ENCODE measurements at places on chromosomes 7 and 10. TPM values are rescaled to one million over a fixed set of nuclear protein-coding genes. Genes with fewer than 3 reads are reported as not detected.

- DNase-seq: no peak
Measured at GRCh38 chr7:101373812-101374614, 11.3 kb downstream of the COL26A1 start.

The C10orf67 gene
- 0.11 TPM for total RNA-seq

- DNase-seq: no peak
Measured at GRCh38 chr7:41731493-41732435, 28.9 kb upstream of the INHBA start.

GRCh38 chr10:128047351-128047750 lies 78.9 kb downstream of the MKI67 start:
- peak; percentile 71 for DNase-seq

DNA sequence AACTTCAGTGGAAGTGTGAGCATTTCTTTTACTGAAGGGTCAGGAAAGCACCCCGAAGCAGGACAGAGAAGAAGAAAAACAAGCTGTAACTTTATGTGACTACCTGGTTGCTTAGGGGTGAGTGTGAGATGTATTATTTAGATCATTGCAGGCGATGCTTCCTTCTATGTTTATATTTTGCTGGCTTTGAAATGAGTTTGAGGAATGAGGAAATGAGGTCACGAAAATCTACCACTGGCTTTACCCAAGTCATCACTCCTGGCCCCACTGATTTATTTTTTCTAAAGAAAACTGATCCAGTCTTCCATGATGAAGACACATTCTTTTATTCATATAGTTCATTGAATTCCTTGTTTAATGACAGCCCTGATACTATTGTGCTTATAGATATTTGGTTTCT lies 716.6 kb upstream of the FZD8 start:
- no peak for DNase-seq

The INSYN2A gene
- 0.19 TPM for total RNA-seq

The FKBP6 gene
- 0.19 TPM for total RNA-seq

DNA sequence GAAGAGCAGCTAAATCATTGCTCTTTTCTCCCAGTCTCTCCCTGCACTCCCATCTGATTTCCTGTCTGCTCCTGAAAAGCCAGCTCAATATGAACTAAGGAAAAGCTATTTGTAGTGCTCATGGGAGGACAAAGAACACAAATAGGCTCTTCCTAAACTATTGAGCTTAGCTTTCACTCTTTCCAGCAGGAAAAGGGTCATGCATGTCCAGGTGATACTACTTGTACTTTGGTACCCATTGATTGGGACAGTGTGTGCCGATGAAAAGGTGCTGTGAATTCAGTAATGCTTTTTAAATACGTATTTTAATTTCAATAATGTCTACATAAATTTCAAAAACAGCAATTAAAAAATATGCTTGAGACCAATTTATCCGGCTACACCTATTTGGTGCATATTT lies 37.5 kb upstream of the ATXN7L1 start:
- DNase-seq: no peak

DNA sequence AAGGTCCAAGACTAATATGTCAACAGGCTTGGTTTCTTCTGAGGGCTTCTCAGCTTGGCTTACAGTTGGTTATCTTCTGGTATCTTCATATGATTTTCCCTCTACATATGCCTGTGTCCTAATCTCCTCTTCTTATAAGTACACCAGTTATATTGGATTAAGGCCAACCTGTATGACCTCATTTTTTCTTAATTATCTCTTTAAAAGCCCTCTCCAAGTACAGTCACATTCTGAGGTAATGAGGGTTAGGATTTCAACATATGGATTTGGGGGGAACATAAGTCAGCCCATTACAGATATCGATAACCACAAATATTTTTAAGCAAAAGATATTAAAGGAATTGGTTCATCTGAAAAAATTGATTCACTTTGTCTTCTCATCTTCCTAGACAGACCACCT lies 49.2 kb downstream of the IQUB start:
- DNase-seq: no peak

GRCh38 chr7:148697256-148698006 lies 1.3 kb upstream of the CUL1 start:
- no peak for DNase-seq

- DNase-seq: no peak
Measured at GRCh38 chr10:110778211-110778610, 93.5 kb upstream of the PDCD4 start.

- DNase-seq: no peak
Measured at GRCh38 chr10:88804083-88804812, 1.7 kb downstream of the LIPM start.

DNA sequence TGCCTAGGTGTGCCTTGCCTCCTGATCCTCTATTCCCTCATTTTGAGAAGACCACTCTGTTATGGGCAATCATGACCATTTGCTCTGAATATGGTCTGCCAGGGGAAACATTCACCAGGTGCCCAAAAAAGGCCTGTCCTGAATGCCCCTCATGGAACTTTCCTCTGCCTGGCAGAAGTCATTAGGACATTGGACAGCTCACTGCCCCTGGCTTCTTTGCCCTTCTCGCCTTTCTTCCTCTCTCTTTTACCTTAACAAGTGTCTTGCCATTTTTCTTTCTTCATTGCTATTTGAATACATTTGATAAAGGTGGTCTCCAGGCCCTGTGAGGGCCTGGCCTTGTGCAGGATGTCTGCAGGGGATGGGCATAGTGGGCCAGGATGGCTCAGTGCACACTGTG lies 20.3 kb downstream of the MBL2 start:
- no peak for DNase-seq

The ABCF2 gene
- 51.0 TPM for total RNA-seq

- DNase-seq: no peak
Measured at GRCh38 chr10:35442028-35442427, 105.7 kb downstream of the CCNY start.

DNA sequence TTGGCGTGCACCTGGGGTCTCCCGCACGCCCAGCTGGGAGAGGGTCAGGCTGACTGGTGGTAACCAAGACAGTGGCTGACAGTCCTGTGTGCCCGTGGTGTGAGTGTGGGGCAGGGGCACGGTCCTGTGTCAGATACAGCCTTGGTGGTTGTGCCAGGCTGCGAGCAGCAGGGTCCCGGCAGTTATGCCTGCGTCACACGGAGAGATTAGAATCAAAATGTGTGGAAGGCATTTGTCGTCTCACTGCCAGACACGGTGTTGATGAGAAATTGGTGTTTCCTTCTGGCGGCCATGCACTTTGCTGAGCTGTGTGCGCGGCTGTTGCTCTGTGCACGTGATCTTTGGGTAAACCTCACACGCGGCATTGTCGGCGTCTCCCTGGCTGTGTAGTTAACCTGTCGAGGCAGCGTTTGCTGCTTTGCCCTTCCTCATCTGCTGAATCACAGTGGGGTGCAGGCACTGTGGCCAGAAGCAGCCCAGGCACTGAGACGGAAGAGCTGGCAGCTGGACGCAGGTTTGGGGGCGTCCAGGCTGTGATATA lies 87.7 kb downstream of the NKX6-2 start:
- DNase-seq: no peak

- DNase-seq: no peak
Measured at GRCh38 chr10:14879124-14879927, 660 bp downstream of the SUV39H2 start.

DNA sequence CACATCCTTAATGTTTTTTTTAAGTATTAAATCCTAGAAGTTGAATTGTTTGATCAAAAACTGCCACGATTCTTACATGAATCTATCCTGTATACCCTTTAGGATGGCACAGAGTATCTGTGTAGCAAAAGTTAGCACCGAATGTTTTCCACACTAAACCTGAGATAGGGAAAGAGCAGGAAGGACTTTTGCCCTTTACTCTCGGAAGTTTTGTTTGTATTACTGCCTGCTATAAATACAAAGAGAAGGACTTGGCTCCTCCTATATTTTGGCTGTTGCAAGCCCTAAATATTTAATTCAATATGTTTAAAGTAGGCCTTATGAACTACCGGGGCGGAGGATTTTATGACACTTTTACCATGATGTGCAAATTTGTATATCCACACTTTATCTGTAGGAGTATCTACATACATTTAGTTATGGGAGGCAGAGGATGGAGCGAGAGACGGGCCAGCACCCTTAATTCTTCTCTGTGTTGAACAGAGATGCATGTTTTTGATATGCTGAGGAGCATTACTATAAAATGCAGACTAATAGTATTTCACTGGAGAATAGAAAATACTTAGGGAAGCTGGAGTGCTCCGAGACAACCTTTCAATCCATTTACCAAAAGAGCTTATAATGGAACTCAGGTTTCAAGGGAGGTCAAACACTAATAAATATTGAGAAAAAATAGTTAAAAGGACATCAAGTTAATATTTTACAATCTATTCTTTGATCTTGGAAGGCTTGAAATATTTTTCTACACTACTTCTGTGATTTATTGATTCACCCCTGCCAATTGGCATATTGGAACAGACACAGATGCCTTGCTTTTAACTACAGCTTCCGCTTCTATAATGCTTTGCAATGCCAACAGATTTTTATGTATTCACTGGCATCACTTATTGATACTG lies 97.4 kb downstream of the CHN2 start:
- no peak for DNase-seq

The ADCY1 gene
- total RNA-seq: 26.9 TPM

- DNase-seq: no peak
Measured at GRCh38 chr7:33425395-33425794, 296.0 kb downstream of the BBS9 start.

DNA sequence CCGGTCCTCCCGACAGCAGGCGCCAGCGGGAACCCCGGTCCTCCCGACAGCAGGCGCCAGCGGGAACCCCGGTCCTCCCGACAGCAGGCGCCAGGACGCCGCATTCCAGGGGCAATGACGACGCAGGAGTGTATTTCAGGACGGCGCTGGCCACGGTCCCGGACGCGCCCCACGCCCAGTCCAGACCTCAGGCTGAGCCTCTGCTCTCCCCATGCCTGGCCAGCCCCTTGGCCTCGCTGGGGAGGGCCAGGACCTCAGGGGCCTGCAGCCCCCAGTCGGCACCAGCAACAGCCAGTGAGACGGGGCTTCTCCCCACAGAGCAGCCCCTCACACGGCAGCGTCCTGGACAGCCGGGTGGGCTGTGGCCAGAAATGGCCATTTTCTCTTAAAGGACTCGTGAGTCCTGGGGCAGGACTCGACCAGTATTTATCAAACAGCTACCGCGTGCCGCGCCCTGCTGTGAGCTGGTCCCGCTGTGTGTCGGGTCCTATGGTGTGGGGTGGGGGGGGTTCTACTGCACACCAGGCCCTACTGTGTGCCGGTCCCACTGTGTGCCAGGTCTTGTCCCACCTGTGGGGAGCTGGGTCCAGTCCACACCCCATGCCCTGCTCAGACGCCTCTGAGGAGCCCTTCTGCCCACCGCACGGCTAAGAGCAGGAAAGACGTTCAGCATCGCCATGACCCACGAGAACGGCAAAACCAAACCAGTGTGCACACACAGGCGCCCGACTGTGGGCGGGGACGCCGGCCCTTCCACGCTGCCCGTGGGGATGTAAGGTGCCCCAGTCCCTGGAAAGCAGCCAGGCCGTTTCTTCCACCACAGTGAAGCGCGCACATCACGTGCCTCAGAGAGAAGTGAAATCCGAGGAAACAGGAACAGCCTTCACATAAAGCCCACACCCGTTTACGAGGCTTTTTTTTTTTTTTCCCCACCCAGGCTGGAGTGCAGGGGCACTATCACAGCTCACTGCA lies 33.3 kb downstream of the GET4 start:
- DNase-seq: no peak

DNA sequence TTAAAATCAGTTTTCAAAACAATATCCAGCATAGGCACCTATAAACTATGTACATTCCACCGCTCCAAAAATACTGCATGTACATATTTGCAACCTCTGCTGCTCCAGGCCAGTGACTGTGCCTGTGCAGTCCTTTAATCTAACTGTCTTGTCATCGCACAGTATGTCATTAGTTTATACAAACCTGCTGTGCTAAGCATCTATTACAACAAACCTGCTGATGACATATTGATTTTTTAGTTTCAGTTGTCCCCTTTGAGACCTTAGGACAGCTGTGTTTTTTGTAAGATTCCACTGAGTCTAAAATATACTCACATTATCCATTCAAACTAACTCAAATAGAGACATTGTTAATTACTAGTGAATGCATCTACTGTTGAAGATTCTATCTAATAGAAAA lies 33.1 kb downstream of the SEMA3C start:
- no peak for DNase-seq

GRCh38 chr10:71494980-71495381 lies 98.3 kb downstream of the CDH23 start:
- DNase-seq: no peak

The CLDN15 gene
- 5.5 TPM for total RNA-seq

- DNase-seq: no peak
Measured at GRCh38 chr7:100823140-100823525, 4.2 kb downstream of the EPHB4 start.

The ACTL6B gene
- 2.1 TPM for total RNA-seq

DNA sequence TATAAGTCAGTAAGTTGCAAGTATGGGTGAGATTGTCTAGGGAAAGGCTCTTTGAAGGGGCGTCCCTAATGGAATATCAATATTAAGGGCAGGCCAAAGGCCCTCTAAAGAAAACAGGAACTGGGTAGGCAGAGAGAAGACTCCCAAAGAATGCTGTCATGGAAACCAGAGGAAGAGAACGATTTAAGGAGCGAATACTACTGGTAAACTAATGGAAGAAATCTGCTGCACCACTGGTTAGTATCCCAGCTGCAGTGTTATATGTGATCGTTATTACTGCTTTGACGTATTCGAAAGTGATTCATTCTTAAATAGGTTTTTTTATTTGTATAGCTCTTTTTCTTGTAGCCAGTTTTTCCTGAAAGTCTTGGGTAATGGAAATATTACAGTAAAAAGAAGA lies 1.3 kb downstream of the CASP2 start:
- DNase-seq: no peak

GRCh38 chr7:11343818-11344413 lies 370.2 kb downstream of the PHF14 start:
- DNase-seq: no peak

DNA sequence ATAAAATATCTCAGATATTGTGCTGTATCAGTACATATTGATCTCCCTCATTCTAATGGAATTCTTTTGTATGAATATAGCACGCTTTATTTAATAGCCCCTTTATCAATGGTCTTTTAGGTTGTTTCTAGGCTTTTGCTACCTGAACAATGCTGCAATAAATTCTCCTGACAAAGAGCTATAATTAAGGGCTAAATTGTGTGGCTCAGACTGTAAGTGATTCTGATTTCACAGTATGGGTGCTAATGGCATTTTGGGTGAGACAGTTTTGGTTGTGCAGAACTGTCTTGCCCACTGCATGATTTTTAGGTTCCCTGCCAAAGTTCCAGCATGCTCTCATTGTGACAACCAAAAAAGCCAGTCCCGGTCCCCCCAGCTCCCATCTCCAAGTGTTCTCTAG lies 363.2 kb downstream of the REEP3 start:
- no peak for DNase-seq

DNA sequence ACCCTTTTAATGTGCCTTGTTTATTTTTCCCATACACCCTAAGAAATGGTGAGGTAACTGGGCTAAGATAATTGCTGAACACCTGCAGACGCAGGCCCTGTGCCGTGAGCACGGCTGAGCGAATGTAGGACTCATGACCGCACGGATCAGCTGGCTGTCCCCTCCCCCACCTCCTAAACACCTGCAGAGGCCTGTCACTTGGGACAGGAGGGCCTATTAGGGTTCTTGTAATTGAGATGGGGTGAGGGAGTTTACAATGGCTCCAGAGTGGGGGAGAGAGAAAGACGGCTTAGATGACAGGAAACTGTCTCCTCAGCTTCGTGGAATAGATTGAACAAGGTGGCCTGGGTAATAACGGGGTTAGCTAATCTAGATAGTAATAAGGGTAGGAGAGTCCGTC lies 291.7 kb upstream of the HABP2 start:
- no peak for DNase-seq

Data from H1 (cell line).